ENCODE measurements at places on chromosomes 3 and 15.

DNA sequence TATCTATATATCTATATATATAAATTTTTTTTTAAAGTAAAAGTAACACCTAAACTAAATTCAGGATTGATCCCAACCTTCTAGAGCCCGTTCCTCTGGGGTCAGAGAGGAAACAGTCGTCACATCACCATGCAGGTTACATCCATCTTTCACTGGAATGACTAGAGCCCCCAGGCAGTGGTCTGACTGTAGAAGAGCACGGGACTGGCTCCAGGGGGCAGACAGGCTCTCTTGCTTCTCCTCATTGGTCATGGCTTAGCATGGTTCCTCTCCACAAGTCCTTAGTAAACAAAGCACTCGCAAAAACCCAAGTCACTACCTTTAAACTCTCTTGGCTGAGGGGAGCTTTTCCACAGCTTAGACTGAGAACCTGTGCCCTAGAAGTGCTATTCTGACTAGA, 110.5 kb downstream of the NR2F2 start:
- DNase-seq: no peak

GRCh38 chr3:32821686-32822296, 4.0 kb downstream of the TRIM71 start:
- DNase-seq: no peak

GRCh38 chr3:186105543-186105942, 3.3 kb downstream of the ETV5 start:
- no peak for DNase-seq

GRCh38 chr3:2266606-2267005, 167.9 kb downstream of the CNTN4 start:
- DNase-seq: no peak

- no peak for DNase-seq
These were observed 52.6 kb downstream of the CNTN3 start for GRCh38 chr3:74561881-74562280.

DNA sequence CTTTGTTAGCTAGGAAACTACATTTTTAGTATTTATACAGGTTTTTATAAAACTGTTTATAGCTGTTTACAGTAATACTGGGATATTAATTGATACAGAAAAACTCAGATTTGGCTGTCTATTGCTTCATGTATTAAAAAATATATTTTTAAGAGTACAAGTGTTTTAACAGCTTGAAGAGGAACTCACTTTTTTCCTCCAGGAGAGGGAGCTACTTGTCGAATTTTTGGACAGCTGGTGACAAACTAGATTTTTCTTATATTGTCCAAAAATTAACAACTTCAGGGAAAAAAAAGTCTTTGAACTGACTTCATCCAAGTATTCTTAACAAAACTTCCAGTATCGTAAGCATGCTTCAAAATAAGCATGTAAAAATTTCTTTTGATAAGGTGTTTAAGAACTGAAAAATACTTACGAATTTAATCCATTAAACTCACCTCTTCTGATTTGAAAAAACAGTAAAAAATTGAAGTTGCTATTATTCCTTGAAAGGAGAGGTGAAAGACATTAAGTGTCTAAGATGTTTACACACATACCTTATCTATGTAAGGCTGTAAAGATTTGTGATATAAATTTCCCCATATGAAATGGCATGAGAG, 4.0 kb downstream of the DIPK2A start:
- no peak for DNase-seq

- DNase-seq: no peak
These were observed 57.0 kb downstream of the TMCC1 start for GRCh38 chr3:129836381-129837064.

DNA sequence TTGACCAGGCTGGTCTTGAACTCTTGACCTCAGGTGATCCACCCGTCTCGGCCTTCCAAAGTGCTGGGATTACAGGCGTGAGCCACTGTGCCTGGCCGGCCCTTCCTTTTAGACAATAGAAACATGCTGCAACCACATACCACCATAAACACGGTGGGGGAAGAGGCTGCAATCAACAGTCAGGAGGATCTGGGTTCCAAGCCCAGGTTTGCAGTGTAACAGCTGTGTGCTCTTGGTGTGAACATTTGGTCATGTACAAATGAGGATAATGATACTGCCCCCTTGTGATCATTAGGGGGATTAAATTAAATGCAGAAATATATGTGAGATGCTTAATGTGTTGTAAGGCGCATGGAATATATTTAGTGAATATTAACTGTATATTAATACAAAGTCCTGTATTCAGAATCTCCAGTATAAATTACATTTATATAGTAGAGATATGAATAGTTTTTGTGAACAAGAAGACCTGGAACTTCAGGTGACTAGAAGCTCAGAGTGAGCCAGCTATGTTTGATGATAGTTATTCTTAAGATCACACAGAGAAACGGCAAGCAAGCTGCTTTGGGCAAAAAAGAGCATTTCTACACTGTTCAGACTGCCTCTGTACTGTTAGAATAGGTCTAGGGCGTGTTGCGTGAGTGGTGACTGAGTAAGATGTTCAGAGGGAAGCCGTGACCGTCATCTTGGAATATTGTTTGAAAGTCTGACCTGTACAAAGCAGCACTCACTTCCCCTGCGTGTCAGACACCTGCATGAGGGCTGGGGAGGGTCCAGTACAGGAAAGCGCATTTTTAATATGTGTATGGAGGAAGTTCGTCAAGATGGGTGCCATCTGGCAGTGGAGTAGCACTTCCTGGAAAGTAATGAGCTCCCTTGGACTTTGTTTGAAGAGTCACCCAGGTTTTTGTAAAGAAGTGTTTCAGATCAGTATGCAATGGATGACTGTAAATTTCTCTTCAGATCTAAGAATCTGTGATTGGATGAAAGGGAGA, 125.8 kb downstream of the PGPEP1L start:
- DNase-seq: no peak

GRCh38 chr3:155504682-155505081, 211.2 kb upstream of the STRIT1 start:
- DNase-seq: peak; percentile 83

GRCh38 chr3:16300881-16301359, 35.9 kb downstream of the OXNAD1 start:
- no peak for DNase-seq

GRCh38 chr15:85707519-85708338, 87.0 kb downstream of the KLHL25 start:
- DNase-seq: no peak

DNA sequence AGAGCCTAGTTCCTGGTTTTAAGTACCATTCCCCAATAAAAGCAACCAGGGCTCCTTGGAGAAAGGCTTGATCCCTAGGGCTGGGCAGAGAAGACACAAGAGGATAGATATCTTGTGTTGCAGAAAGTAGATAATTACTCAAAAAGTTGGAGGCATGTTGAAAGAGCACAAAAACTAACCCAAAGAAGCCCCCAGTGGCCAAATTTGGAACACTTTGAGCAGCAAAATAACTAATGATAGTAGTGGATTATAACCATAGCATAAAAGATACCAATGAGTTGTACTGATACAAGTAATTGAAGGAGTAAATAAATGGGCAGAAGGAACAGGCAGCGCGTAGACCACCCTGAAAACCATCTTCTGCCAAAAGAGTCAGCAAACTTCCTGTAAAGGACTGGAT, 12.0 kb downstream of the EXOSC7 start:
- no peak for DNase-seq

DNA sequence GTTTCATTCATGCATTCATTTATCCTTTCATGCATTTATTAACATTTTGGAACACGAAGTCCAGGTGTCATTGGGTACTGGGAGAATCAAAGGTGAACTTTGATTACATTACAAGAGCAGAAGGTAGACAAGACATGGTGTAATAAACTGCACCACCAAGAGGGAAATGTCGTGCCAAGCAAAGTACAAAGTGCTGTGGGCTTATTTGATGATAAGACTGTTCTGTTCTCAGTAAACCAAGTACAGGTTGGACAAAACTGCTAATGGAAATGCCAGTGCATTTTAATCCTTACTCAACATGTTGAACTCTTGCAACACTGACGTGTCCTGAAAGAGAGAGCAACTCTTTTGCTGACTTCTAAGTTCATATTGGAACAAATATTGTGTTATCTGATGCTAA, 69.4 kb downstream of the MME start:
- DNase-seq: no peak

DNA sequence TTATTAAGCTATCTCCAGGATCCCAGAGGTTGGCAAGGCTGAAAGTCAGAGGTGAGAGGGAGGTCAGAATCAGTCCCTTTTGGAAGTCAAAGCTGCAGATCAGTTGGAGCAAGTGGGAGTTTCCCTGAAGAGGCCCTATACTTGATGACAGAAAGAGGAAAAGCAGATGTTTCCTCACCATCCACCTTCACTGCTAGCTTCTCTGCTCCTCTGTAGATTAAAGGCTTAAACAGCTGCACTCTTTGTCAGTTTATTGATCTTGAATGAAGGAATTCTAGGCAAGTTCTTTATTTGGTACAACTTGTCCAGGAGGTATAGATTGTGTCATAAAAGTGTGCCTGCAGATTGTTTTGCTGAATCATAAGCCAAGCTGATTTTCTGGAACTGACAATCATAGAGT, 408.2 kb upstream of the TGFBR2 start:
- DNase-seq: no peak

GRCh38 chr15:39361497-39361896, 219.4 kb upstream of the THBS1 start:
- DNase-seq: no peak

GRCh38 chr15:70439880-70440279, 323.5 kb downstream of the UACA start:
- DNase-seq: no peak

DNA sequence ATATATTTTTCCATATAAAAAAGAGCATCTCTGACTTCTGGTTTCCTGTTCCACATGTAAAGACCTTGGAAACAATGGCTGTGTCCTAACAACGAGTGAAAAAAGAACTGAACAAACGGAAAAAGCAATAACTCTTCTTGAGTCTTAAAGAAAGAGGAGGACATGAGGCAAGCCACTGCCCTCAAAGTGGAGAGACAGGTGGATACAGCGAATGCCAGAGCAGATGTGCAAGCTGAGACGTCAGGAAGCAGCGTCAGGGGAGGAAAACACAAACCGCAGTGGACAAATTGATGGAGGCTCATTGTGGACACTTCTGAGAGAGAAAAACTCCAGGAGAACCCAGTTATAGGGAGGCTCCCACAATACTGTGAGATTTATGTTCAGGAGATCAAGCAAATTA, 208.0 kb upstream of the MME start:
- DNase-seq: no peak

DNA sequence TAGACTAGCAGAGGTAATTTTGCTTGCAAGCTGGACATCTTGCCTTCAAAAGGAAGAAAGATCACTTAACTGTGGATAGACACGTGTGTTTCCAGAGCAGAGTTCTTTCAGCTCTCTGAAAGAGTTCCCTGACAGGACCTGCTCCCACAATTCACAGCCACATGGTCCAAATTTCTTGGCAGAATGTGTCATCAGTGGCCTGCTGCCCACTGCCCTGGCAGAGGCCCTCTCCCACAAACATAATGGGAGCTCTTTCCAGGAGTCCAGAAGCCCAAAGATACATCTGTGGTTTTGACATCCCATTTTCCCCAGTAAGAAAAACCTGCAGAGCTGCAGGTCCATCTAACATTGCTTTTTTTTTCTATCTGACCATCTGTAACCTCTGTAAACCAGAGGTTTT, 48.3 kb downstream of the SERPINI1 start:
- no peak for DNase-seq

- DNase-seq: no peak
These were observed 43.6 kb upstream of the CHRNB4 start for GRCh38 chr15:78684657-78685056.

- no peak for DNase-seq
These were observed 6.1 kb downstream of the RHCG start for GRCh38 chr15:89490081-89490813.

DNA sequence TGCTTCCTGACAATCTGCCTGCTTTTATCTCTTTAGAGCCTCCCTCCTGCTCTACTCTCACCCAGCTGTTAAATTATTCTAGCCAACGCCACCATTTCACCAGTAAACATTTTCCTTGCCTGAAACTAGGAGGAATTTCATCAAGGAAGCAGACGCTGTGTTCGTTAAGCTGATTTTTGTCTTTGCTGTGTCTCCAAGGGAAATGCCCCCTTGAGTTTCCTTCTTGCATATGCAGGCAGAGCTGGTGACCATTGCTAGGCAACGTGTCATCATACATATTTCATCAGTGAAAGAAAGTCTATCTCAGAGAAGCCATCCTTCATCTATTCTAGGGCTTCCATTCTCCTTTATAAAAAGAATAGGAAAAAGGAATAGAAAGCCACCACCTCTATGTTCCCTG, 87.0 kb upstream of the ST8SIA2 start:
- DNase-seq: no peak

GRCh38 chr15:75197062-75197630, 4.5 kb upstream of the C15orf39 start:
- DNase-seq: no peak
